ENCODE measurements at places on chromosomes 4 and X.

GRCh38 chr4:106816496-106816895, 219.6 kb downstream of the DKK2 start:
- DNase-seq, result peak; percentile 8

GRCh38 chrX:46039526-46039925, 505.7 kb downstream of the ZNF674 start:
- no peak for DNase-seq

DNA sequence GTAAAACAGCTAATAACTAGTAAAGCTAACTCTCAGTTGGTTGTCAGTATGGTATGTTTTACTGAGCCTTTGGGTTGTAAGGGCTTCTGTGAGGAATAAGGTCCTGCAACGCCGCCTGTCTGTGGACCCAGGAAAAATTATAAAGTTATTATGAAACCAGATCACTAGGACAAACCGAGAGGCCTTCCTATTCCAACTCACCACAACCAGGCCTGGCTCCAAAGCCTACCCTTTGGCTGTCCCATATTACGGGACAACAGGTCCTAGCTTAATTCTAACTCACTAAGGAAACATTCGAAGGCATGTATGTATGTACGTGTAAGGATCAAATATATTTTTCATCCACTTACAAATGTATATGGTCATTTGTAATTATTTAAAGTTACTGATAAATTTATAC, 1.4 kb downstream of the ANKRD17 start:
- DNase-seq, result peak; percentile 87

DNA sequence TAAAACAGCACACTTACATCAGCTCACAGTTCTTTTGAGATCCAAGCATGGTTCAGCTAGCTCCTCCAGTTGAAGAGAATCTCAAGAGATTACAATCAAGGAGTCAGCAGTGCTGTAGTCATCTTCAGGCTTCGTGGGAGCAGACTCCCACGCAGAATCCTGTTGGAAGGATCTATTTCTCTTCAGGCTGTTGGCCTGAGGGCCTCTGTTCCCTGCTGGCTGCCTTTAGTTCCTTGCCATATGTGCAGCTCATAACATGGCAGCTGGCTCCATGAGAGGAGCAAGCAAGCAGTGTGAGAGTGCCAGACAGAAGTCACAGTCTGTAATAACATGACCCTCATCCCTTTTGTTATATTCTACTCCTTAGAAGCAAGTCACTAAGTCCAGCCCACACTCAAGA, 168.6 kb downstream of the COX18 start:
- no peak for DNase-seq

DNA sequence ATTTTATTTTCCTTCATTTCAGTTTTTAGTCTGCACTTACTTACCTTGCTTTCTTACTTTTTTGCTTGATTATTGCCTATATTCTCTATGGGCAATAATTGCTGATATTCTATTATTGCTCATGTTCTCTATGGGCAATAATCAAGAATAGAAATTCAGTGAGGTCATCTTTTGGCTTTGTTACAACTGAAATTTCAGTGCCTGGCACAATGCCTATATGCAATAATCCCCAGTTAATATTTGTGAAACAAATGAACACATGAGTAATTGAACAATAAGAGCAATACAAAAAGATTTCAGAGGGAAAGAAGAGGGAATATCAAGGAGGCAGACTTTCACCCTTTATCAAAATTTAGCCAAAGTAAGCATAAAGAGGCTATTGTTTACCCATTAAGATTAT, 48.6 kb upstream of the ARSJ start:
- DNase-seq, result peak; percentile 80

DNA sequence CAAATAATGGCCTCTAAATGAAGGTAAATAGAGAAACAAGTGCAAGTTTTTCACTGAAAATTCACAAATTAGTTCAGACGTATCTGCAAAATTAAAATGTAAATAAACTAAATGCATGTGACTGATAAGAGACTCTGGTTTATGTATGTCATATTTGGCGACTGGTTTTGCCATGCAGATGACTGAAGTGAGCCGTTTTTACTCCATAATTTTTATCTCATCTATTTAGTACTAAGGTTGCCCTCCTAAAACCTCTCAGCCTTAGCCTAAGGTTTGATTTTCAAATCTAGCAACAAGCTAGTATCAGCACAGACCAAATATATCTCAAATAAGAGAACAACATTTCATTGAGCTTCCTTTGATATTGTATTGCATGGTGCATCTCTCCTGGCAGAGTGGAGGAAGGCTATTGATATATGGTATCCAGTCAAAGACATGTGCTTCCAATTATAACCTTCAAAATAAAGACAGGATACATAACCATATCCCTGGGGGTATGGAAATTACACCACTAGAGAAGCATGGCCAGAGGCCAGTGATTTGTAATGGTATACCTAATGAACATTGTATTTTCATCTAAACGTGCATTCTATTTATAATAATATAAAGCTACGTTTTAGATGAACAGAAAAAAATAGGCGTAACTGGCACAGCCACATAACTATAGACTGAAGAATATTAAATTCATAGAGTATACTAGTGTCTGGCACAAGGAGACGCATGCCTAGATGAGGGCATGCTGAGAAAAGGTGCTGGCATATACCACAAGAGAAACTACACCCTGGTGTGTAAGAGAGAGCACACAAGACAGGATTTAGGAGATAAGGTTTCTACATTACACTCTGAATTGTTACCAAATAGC, 392.6 kb upstream of the INTU start:
- DNase-seq, result no peak

- DNase-seq, result no peak
Observed at GRCh38 chrX:41449615-41450014, 2.5 kb downstream of the NYX start.

GRCh38 chrX:41481264-41482109, 34.3 kb downstream of the NYX start:
- DNase-seq, result no peak

- no peak for DNase-seq
Observed at GRCh38 chr4:6152869-6153705, 47.3 kb downstream of the JAKMIP1 start.

GRCh38 chr4:95105112-95105511, 347.4 kb downstream of the BMPR1B start:
- DNase-seq, result no peak

DNA sequence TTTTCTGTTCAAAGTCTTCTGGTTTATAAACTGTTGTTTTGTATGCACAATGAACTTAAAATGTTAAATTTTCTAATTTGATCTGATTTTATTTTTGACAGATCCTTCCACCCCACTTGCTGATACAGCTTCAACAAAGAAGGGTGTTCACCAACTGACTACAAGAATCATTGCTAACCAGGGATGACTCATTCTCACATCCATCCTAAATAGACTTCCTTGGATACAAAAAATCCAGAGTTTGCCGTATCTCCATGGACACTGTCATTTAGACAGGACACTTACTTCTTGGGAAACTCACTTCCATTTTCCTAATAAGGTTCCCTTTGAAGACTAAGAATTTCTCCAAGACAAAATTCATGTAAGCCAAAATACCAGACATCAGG, 111.6 kb upstream of the NWD2 start:
- no peak for DNase-seq

DNA sequence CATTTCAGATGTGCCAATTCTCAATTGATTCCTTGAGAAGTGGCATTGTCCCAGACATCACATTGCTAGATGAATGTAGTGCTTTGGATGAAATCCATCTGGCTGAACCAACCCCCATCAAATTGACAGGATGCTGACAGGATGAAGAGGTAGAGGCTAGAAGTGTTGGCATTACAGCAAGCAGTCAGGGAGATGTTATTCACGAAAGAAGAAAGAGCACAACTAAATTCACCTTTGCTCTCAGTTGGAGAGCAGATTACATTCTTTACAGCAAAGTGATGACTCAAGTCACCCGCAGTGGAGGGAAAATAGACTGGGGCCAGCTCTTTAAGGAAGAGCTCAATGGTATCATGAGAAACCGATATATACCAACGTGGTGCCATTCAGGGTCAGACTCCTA, 259.6 kb downstream of the C4orf33 start:
- DNase-seq, result peak; percentile 52

DNA sequence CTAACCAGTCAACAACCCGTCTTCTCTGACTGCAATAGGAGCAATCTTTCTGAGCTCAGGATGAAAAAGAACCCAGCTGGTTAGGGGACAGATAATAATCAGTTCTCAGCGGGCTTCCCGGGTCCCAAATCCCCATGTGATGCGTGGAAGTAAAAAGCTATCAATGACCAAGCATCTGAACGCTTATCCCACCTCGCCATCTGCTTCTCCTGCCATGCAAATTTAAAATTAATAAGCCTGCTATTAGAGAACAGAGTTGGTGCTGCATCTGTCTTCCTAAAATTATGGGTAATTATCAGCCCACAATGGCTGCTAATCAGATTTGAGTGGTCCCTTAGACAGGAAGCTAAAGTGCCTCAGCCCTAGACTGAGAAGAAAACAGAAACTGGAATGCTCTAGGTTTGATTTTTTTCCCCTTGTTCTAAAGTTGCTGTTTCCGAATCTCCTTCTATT, 37.5 kb downstream of the AFAP1 start:
- no peak for DNase-seq

DNA sequence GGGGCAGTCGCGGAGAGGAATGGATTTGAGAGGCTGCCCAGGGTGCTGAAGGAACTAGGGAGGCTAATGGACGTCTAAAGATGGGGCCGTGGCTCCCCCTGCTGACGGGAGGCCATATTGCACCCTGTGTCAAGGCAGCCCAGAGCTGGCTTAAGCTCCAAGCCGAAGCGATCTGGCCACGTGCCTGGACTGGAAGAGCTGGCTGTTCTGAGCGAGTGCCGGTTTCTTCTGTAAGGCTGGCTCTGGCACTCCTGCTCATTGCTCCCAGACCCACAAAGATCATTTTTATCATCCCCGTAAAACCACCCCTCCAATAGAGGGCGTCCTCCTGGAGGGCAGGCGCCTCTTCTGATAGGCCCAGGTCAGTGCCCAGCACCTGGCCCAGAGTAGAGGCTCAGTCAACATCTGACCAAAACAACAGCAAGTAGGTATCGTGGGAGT, 5.6 kb downstream of the PNCK start:
- DNase-seq, result peak; percentile 78

GRCh38 chr4:84582988-84583875, at the start of gene CDS1:
Gene CDS1 (plus strand): TSS chr4:84583127. CDS start chr4:84583402, 275 bp downstream.
- peak; percentile 64 for DNase-seq

GRCh38 chr4:77273412-77273811, 116.4 kb downstream of the CCNG2 start:
- DNase-seq, result peak; percentile 55
